ENCODE measurements at places on chromosomes 4 and X. TPM values are rescaled to one million over a fixed set of nuclear protein-coding genes. Genes with fewer than 3 reads are reported as not detected.
A peak's percentile ranks its signal among the peaks of the same experiment; 100 is the strongest.

- peaks cover 24% of the 10 kb centered on the region for H3K36me3 ChIP-seq
- no peak overlapping the region for H3K27ac ChIP-seq
- DNase-seq, result no peak
- H3K4me3 ChIP-seq, result no peak overlapping the region
- no peaks in the 10 kb centered on the region for H3K4me1 ChIP-seq
Observed at GRCh38 chr4:17480210-17480927, 31.5 kb downstream of the QDPR start.

DNA sequence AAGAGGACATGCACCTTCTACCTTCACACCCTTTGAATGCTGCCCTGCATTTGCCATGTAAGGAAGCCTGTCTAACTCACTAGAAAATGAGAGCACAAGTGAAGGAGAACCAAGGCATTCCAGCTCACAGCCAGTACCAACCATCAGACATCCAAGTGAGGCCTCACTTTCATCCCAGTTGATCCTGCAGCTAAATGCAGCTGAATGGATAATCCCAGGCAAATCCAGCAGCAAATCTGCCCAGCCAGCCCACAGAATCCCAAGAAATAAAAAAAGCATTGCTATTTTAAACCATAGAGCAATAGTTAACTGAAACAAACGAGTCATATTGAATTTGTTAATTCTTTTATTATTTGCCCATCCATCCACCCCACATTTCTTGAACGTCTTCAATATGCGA lies 112.5 kb downstream of the C4orf33 start:
- H3K36me3 ChIP-seq, result no peaks in the 10 kb centered on the region
- H3K27me3 ChIP-seq, result no peaks in the 10 kb centered on the region
- H3K4me1 ChIP-seq, result no peaks in the 10 kb centered on the region

GRCh38 chrX:140087875-140088274 lies 122.6 kb upstream of the CXorf66 start:
- no peak for DNase-seq
- no peaks in the 10 kb centered on the region for H3K27me3 ChIP-seq
- H3K4me1 ChIP-seq, result peaks cover 8% of the 10 kb centered on the region
- H3K4me3 ChIP-seq, result no peak overlapping the region

GRCh38 chr4:15515106-15515505 lies 45.4 kb downstream of the CC2D2A start:
- no peak overlapping the region for H3K27ac ChIP-seq
- no peak overlapping the region for H3K4me3 ChIP-seq
- no peaks in the 10 kb centered on the region for H3K36me3 ChIP-seq
- H3K27me3 ChIP-seq, result no peaks in the 10 kb centered on the region

GRCh38 chrX:8245411-8245810 lies 74.3 kb upstream of the VCX2 start:
- H3K4me1 ChIP-seq, result no peaks in the 10 kb centered on the region
- H3K27ac ChIP-seq, result no peak overlapping the region
- no peaks in the 10 kb centered on the region for H3K36me3 ChIP-seq
- H3K4me3 ChIP-seq, result no peak overlapping the region
- DNase-seq, result no peak

GRCh38 chr4:36320117-36320896 lies 38.9 kb downstream of the DTHD1 start:
- no peak overlapping the region for H3K4me3 ChIP-seq
- DNase-seq, result no peak
- H3K36me3 ChIP-seq, result no peaks in the 10 kb centered on the region
- H3K27ac ChIP-seq, result no peak overlapping the region
- H3K27me3 ChIP-seq, result no peaks in the 10 kb centered on the region

- H3K27me3 ChIP-seq, result no peaks in the 10 kb centered on the region
- no peaks in the 10 kb centered on the region for H3K36me3 ChIP-seq
- H3K4me1 ChIP-seq, result peaks cover 7% of the 10 kb centered on the region
Observed at GRCh38 chr4:185587427-185588161, 52.3 kb upstream of the PDLIM3 start.

GRCh38 chrX:124931958-124932357 lies 387.7 kb upstream of the TEX13C start:
- H3K4me1 ChIP-seq, result no peaks in the 10 kb centered on the region
- H3K27me3 ChIP-seq, result no peaks in the 10 kb centered on the region
- H3K27ac ChIP-seq, result no peak overlapping the region
- no peaks in the 10 kb centered on the region for H3K36me3 ChIP-seq

GRCh38 chr4:53479736-53480525 lies 102.5 kb downstream of the FIP1L1 start:
- H3K4me1 ChIP-seq, result peaks cover 38% of the 10 kb centered on the region
- no peak overlapping the region for H3K4me3 ChIP-seq
- no peak overlapping the region for H3K27ac ChIP-seq
- H3K36me3 ChIP-seq, result no peaks in the 10 kb centered on the region

GRCh38 chr4:148857973-148858534 lies 415.8 kb upstream of the NR3C2 start:
- no peaks in the 10 kb centered on the region for H3K27me3 ChIP-seq

GRCh38 chr4:77496457-77496856 lies 109.2 kb upstream of the CXCL13 start:
- no peaks in the 10 kb centered on the region for H3K4me1 ChIP-seq
- H3K36me3 ChIP-seq, result no peaks in the 10 kb centered on the region
- H3K27me3 ChIP-seq, result no peaks in the 10 kb centered on the region
- no peak overlapping the region for H3K27ac ChIP-seq
- no peak for DNase-seq

- no peak for DNase-seq
- no peak overlapping the region for H3K27ac ChIP-seq
- no peaks in the 10 kb centered on the region for H3K27me3 ChIP-seq
- H3K4me3 ChIP-seq, result no peak overlapping the region
- H3K36me3 ChIP-seq, result no peaks in the 10 kb centered on the region
- no peaks in the 10 kb centered on the region for H3K4me1 ChIP-seq
Observed at GRCh38 chr4:174930895-174931294, 12.7 kb downstream of the ADAM29 start.

GRCh38 chr4:169143335-169143734 lies 127.4 kb downstream of the SH3RF1 start:
- no peaks in the 10 kb centered on the region for H3K4me1 ChIP-seq
- no peak overlapping the region for H3K4me3 ChIP-seq
- no peaks in the 10 kb centered on the region for H3K36me3 ChIP-seq
- H3K27me3 ChIP-seq, result no peaks in the 10 kb centered on the region
- H3K27ac ChIP-seq, result no peak overlapping the region
- no peak for DNase-seq

DNA sequence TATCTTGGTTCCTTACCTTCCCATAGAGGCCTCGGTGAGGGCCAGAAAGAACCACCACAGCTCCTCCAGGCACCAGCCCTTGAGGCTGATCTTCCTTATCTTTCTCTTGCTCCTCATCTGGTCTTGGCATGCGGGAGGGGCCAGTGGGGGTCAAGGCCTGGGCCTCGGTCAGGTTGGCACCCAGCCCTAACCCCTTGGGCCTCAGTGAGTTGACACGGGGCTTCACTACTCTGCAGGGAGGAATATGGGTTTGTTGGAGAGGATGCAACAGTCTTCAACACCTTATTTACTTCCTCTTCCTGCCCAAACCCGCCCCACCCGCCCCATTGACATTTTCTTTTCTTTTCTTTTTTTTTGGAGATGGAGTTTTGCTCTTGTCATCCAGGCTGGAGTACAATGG lies 6.0 kb downstream of the GPKOW start:
- no peak overlapping the region for H3K4me3 ChIP-seq
- H3K27me3 ChIP-seq, result no peaks in the 10 kb centered on the region
- no peak for DNase-seq
- peaks cover 8% of the 10 kb centered on the region for H3K4me1 ChIP-seq
- no peaks in the 10 kb centered on the region for H3K36me3 ChIP-seq
- no peak overlapping the region for H3K27ac ChIP-seq

DNA sequence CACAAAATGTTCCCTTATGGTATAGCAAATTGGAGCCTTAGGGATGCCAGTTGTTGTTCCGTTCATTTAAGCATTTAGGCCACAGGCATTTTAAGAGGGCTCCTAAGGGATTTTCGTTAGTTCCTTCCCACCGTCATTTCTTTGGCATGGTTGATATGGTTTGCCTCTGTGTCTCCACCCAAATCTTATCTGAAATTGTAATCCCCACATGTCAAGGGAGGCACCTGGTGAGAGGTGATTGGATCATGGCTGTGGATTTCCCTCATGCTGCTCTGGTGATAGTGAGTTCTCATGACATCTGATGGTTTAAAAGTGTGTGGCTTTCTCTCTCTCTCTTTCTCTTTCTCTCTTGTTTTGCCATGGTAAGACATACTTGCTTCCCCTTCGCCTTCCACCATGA lies 104.1 kb downstream of the ASB9 start:
- H3K36me3 ChIP-seq, result no peaks in the 10 kb centered on the region
- no peaks in the 10 kb centered on the region for H3K27me3 ChIP-seq
- DNase-seq, result no peak

DNA sequence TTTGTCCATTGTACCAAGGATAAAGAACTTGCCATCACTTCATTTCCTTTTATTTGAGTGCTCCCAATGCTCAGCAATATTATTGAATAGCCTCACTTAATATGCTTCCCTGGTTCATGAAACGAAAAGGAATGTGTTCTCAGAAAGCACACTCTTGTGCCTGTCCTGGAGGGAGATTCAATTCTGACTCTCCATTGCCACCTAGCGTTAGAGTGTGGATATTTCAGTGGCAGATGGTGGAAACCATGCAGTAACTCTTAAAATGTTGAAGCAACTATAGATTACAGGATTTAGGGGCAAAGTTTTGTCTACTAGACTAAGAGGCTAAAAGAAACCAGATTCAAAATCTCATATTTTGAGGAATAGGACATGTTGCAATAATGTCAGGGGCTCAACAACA lies 36.0 kb downstream of the GAB3 start:
- no peak for DNase-seq
- H3K4me3 ChIP-seq, result no peak overlapping the region
- H3K4me1 ChIP-seq, result peaks cover 8% of the 10 kb centered on the region
- no peaks in the 10 kb centered on the region for H3K36me3 ChIP-seq

- H3K27ac ChIP-seq, result no peak overlapping the region
- no peaks in the 10 kb centered on the region for H3K36me3 ChIP-seq
- no peaks in the 10 kb centered on the region for H3K4me1 ChIP-seq
- no peak overlapping the region for H3K4me3 ChIP-seq
- no peaks in the 10 kb centered on the region for H3K27me3 ChIP-seq
Observed at GRCh38 chr4:55291227-55291640, 54.8 kb upstream of the SRD5A3 start.

- DNase-seq, result no peak
- no peak overlapping the region for H3K4me3 ChIP-seq
- H3K27me3 ChIP-seq, result no peaks in the 10 kb centered on the region
- no peaks in the 10 kb centered on the region for H3K36me3 ChIP-seq
Observed at GRCh38 chr4:72843466-72843865, 226.1 kb downstream of the COX18 start.

DNA sequence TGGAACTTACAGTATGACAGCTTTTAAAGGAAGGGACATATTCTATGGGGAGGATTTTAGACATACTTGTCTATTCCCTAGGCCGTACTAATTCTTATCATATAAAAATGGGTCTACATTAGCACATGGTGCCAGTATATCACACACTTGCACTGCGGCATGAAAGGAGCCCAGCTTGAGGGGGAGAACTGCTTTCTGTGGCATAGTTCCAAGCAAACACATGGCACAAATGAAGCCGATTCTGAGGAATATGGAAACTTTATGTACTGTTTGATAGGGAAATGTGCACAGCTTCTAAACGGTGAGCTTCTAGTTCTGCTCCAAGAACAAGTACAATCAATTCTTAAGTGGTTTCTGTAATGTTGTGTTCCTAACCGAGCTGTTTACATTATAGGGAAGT lies 675.6 kb upstream of the FTHL17 start:
- no peak for DNase-seq
- no peaks in the 10 kb centered on the region for H3K4me1 ChIP-seq
- H3K36me3 ChIP-seq, result no peaks in the 10 kb centered on the region
- no peak overlapping the region for H3K4me3 ChIP-seq
- H3K27ac ChIP-seq, result no peak overlapping the region

- no peak overlapping the region for H3K4me3 ChIP-seq
- H3K27ac ChIP-seq, result no peak overlapping the region
- H3K27me3 ChIP-seq, result no peaks in the 10 kb centered on the region
- H3K36me3 ChIP-seq, result no peaks in the 10 kb centered on the region
- no peak for DNase-seq
- no peaks in the 10 kb centered on the region for H3K4me1 ChIP-seq
Observed at GRCh38 chrX:49988143-49988542, 65.7 kb downstream of the CLCN5 start.

- DNase-seq, result no peak
- no peak overlapping the region for H3K27ac ChIP-seq
- H3K36me3 ChIP-seq, result peaks cover 71% of the 10 kb centered on the region
- H3K4me1 ChIP-seq, result no peaks in the 10 kb centered on the region
- no peak overlapping the region for H3K4me3 ChIP-seq
Observed at GRCh38 chr4:39286263-39286662, 79.9 kb downstream of the RFC1 start.

- no peak overlapping the region for H3K4me3 ChIP-seq
- H3K4me1 ChIP-seq, result no peaks in the 10 kb centered on the region
- no peak overlapping the region for H3K27ac ChIP-seq
- no peak for DNase-seq
Observed at GRCh38 chrX:94908171-94908570, 1234.2 kb downstream of the FAM133A start.

GRCh38 chr4:185472103-185472542 lies 590 bp upstream of the CCDC110 start:
- H3K27ac ChIP-seq, result peak overlapping the region; percentile 78
- H3K4me3 ChIP-seq, result peak overlapping the region; percentile 91
- no peak for DNase-seq

DNA sequence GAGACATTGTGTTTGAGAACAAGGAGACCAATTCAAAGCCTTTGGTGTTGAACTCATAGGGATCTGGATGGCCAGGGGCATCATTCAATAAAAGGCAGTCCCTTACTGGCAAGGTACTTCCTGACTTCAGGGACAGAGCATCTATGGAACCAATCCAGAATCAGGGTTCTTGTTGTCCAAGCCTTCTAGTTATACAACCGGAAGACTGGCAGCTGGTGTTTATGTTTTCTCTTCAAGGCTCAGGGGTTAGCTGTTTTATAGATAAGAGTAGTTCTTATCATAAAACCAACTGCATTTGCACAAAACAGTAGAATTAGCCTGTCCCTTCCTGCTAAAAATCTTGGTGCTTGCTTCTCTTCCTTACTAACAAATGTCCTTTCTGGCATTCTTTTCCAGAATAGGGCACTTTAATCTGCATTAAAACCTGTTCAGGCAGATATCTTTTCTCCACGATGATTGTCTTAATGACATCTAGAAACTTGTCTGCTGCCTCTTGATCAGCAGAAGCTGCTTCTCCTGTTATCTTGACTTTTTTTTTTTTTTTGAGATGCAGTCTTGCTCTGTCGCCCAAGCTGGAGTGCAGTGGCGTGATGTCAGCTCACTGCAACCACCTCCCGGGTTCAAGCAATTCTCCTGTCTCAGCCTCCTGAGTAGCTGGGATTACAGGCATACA lies 38.4 kb upstream of the ARHGEF6 start:
- H3K4me1 ChIP-seq, result no peaks in the 10 kb centered on the region
- no peak overlapping the region for H3K4me3 ChIP-seq
- no peaks in the 10 kb centered on the region for H3K27me3 ChIP-seq
- no peak for DNase-seq

The ARSJ gene
- total RNA-seq, result 5.6 TPM

The MID2 gene
- 14.4 TPM for total RNA-seq

The RHOXF2 gene
- not detected for total RNA-seq

The MSMO1 gene
- total RNA-seq, result 302 TPM

The EXOC1L gene
- not detected for total RNA-seq

The GDPD2 gene
- 1.3 TPM for total RNA-seq

The FAM184B gene
- 0.19 TPM for total RNA-seq

The EIF1AX gene
- total RNA-seq, result 50.2 TPM

The GRID2 gene
- total RNA-seq, result not detected

The OSTC gene
- 54.9 TPM for total RNA-seq

The SASH3 gene
- total RNA-seq, result 4.2 TPM

The MAGEA2 gene
- total RNA-seq, result not detected

The SMIM10L2A gene
- 2.5 TPM for total RNA-seq

The CDKL2 gene
- total RNA-seq, result 0.23 TPM
